ENCODE measurements at places on chromosomes 4 and X.

DNA sequence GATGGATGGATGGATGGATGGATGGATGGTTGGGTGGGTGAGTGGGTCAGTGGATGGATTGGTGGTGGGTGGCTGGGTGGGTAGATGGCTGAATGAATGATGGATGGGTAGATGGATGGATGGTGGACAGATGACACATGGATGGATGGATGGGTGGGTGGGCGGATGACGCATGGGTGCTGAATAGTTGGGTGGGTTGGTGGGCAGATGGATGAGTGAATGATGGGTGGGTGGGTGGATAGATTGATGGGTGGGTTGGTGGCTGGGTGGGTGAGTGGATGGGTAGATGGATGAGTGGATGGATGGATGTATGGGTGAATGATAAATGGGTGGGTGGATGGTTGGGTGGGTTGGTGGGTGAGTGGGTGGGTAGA lies 69.9 kb upstream of the NKX1-1 start:
- no peak for DNase-seq

- no peak for DNase-seq
Observed at GRCh38 chr4:71290074-71290473, 48.7 kb upstream of the SLC4A4 start.

GRCh38 chrX:1475881-1476280 lies 23.2 kb upstream of the ASMTL start:
- no peak for DNase-seq

GRCh38 chrX:21996872-21997455 lies 35.2 kb upstream of the PHEX start:
- peak; percentile 77 for DNase-seq

DNA sequence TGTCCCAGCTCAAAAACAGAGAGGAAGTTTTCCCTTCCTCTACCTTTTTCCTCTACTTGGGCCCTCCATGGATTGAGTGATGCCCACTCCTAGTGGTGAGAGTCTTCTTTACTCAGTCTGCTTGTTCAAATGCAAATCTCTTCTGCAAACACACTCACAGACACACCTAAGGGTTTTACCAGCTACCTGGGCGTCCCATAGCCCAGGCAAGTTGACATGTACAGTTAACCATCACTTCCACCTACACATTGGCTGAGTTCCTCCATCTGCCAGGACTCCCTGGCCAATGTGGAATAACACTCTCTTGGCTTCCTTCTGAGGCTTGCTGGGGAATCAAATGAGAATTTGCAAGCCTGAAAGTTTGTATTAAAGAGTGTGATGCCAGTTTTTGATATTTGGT lies 45.7 kb upstream of the DHRSX start:
- DNase-seq, result no peak

- DNase-seq, result peak; percentile 74
Observed at GRCh38 chrX:115330498-115331168, 41.1 kb downstream of the LUZP4 start.

DNA sequence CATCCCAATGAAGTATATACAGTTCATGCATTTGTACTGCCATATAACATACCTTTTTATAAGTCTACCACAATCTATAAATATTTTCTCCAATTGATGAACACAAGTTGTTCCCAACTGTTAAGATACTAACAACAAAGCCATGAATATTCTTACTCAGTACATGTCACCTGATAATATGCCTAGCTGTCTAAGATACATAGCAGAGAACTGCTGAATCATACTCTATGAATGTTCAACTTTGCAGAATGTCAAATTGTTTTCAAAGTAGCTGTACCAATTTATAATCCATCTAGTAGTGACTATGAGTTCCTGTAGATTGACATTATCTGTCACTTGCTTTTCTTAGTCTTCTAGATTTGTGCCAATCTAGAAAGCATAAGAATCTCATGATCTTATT lies 84.9 kb downstream of the RAB28 start:
- no peak for DNase-seq

DNA sequence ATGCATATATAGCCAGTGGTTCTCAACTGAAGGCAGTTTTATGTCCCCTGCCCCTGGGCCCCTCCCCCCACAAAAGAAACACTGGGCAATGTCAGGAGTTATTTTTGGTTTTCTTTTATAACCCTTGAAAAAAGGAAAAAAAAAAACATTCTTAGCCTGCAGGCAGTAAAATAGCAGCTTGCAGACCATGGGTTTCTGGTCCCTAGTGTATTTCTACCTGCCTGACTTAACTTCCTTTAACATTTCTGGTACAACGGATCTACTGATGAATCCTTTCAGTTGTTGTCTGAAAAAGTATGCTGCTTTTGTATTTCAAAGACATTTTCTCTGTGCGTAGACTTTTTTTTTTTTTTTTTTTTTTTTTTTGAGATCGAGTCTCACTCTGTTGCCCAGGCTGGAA lies 11.1 kb upstream of the FAM200B start:
- DNase-seq, result no peak

- DNase-seq, result no peak
Observed at GRCh38 chr4:124945422-124945821, 232.9 kb upstream of the ANKRD50 start.

DNA sequence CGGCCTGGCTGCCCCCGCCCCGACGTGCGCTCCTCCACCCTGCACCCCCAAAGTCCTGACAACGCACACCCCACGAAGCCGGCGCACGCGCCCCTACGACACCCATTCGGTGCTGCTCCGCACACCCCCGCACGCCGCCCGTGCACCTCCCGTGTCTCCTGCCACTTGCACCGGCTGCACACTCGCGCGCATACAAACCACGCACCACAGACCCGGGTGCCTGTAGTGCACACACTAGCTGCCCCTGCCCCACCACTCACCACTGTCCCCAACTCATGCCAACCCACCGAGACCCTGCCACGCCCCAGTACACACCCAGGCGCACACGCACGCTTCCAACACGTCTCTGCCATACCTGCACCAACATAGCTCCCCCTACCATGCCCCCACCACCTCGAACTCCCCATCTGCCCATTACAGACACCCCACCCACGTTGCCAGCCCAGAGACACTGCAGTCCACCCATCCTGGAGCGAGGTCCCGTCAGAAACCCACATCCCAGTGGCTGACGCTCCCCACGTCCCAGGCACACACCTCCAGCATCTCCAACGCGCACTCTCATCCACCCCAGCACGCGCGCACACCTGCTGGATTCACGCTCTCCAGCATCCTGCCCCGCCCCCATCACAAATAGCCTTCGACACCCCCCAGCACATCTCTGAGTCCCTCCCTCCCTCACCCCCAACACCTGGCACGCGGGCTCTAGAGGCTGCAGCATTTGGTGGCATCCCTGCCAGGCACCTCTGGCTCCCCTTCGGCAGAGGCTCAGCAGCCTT lies 4.2 kb upstream of the DUSP9 start:
- no peak for DNase-seq

- DNase-seq, result no peak
Observed at GRCh38 chr4:109846395-109847098, 1.4 kb upstream of the LRIT3 start.

- DNase-seq, result peak; percentile 75
Observed at GRCh38 chrX:19811807-19812604, 75.4 kb downstream of the SH3KBP1 start.

DNA sequence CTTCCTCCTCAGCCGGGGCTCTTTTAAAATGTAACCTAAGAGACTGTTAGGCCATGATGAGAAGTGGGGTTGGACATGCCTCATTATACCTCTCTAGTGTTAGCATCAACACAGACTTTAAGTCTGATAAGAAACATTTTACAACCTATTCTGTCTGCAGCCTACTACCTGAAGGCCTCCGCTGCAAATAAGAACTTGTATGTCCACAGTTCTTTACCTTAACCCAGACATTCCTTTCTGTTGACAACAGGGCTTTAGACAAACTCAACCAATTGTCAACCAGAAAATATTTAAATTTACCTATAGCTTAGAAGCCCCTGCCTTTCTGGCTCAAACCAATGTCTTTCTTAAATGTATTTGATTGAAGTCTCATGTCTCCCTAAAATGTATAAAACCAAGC lies 1418.6 kb downstream of the STIM2 start:
- DNase-seq, result no peak

- DNase-seq, result peak; percentile 61
Observed at GRCh38 chr4:147160908-147161513, 215.3 kb upstream of the TTC29 start.

GRCh38 chrX:81301877-81302276 lies 100.0 kb downstream of the SH3BGRL start:
- DNase-seq, result no peak

DNA sequence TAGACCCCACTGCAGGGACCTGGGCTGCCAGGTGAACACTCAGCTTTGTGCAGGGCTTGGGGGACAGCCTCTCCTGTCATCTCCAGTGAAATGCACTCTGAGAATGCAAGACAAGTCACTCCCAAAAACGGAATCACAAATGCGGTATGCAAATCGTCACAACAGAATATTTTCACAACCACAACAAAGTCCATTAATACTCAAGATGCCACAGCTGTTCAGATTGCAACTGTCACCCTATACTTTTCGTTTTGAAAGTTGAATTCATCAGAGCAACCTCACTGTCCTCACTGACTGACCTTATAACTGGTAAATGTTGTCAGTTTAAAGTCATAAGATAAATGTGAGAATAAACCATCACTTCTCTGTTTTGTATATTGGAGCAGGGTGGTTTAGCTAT lies 16.6 kb downstream of the JAKMIP1 start:
- no peak for DNase-seq

DNA sequence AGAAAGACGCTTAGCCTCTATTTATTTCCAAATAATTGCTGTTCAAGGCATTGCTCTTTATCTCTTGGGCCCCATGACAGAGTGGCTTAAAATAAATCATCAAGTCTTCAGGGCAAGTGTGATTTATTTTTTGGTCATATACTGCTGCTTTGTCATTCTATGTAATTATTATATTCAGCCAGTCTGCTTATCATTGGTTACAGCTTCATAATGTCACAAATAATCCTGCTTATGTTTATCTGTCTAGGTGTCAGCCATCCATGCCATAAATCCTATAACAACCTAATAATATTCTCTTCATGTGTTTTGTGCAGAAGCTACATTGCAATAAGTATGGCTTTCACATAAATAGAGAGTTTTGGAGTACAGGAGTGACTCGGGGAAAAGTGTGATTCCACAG lies 41.0 kb downstream of the HHIP start:
- no peak for DNase-seq

DNA sequence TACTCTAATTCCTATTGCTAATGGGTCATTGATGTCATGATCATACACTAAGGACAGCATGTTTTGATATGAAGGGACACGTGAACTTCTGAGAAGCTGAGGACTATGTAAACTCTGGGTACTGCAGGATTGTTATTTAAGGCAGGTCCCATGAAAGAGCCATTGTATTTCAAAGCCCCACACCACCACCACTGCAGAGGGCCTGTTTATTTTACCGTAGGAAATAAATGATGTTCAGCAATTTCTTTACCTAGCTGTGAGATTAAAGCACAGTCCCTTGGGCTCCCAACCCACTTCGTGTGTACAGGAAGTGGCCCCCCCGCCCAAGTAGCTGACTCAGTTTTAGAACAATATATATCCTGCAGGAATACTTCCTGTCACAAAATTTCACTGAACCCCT lies 89.8 kb upstream of the ACSL4 start:
- no peak for DNase-seq

GRCh38 chrX:150254909-150255308 lies 108.2 kb upstream of the MAMLD1 start:
- DNase-seq, result no peak

- DNase-seq, result no peak
Observed at GRCh38 chrX:122504026-122504425, 680.1 kb upstream of the GRIA3 start.

DNA sequence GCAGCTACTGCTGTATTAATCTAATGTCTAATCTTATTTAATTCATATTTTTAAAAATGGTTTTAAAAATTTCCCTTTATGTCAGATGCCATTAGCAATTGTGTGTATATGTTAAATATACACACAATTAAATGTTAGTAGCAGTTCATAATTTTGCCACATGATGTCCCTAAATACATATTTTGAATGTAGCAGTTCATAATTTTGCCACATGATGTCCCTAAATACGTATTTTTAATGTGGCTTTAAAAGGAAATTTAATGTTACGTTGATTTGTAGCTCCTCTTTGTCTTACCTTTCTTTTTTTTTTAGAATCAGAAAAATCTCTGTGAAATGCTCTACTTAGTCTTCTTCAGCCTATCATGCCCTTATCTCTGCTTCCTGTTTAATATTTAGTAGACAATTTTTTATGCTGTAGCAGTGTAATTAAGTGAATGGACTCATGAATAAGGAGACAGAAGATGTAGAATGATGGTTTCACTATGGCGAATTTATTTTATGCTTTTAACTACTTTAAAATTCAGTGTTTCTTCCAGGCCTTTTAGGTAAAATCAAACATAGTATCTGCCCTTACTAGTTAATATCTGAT lies 26.1 kb downstream of the RBM46 start:
- peak; percentile 54 for DNase-seq

Measured in KBM-7 (cell line).